Muscle of back (tissue), 13 donors: ENCODE measurements at places on chromosomes 2 and 18. TPM values are rescaled to one million over a fixed set of nuclear protein-coding genes. Genes with fewer than 3 reads are reported as not detected.

Gene NYAP2
- 0.05 TPM for polyA plus RNA-seq

Gene TMEM200C
- 0.22 TPM for polyA plus RNA-seq

Gene ALPP
- 0.35 TPM for polyA plus RNA-seq

Gene CHRNG
- 91.7 TPM for polyA plus RNA-seq

Gene RAB27B
- polyA plus RNA-seq = 0.35 TPM

Gene BOK
- 52.9 TPM for polyA plus RNA-seq

Gene MTCL1
- polyA plus RNA-seq = 18.6 TPM

Gene ELOA2
- not detected for polyA plus RNA-seq

Gene ITPRIPL1
- 3.3 TPM for polyA plus RNA-seq

Gene CRYGD
- not detected for polyA plus RNA-seq

Gene OR6B2
- polyA plus RNA-seq = not detected

Gene DNAJC5G
- polyA plus RNA-seq = not detected

Gene COL4A4
- 0.05 TPM for polyA plus RNA-seq

Gene MAPK4
- 16.0 TPM for polyA plus RNA-seq

Gene CNRIP1
- polyA plus RNA-seq = 25.7 TPM

Gene CROCC2
- 0.41 TPM for polyA plus RNA-seq

Gene TCF23
- polyA plus RNA-seq = 0.35 TPM

Gene CRACDL
- polyA plus RNA-seq = 1.9 TPM

Gene SCG2
- polyA plus RNA-seq = 0.12 TPM

Gene CGREF1
- polyA plus RNA-seq = 3.1 TPM

Gene LRRTM4
- 1.8 TPM for polyA plus RNA-seq

Gene EGR4
- polyA plus RNA-seq = not detected
